Left renal cortex interstitium (tissue), 4 donors: ENCODE measurements at places on chromosomes 3 and 15. TPM values are rescaled to one million over a fixed set of nuclear protein-coding genes. Genes with fewer than 3 reads are reported as not detected.

- no peak for DNase-seq
These were observed 87.1 kb downstream of the ANO10 start for GRCh38 chr3:43534675-43535074.

DNA sequence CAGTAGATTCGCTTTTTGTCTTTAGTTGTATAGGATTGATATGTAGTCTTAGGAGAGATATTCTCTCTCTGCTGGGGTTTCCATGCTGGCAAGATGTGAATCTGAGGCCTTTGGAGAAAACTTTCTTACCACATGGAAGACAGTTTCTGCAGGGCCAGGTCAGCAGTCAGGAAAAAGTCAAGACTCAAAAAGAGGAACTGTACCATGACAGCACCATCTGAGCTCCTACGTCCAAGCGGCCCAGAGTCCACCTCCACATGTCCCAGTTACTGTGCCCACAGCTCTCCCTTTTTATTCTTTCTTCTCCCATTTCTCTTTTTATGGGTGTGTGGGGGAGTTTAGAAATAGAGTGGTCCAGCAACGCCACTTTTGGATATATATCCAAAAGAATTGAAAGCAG is 172.0 kb downstream of the MTHFS start:
- no peak for DNase-seq

DNA sequence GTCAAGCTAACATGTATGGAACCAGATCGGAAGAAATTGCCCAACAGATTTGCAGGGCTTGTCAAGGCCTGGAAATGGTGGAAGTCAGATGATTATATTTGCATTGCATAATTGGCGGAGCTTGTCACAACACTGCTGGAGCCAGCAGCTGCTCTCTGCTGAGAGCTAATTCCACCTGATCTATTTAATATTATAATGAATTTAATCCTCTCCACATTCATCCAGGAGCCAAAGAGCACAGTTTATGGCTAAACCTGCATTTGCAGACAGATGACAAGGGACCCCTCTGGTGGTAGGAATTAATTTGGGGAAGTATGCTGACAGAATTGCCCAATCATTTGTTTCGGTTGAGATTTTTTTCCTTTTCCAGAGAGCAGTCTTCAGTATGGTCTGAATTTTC is 730.2 kb downstream of the TUSC7 start:
- DNase-seq = no peak

DNA sequence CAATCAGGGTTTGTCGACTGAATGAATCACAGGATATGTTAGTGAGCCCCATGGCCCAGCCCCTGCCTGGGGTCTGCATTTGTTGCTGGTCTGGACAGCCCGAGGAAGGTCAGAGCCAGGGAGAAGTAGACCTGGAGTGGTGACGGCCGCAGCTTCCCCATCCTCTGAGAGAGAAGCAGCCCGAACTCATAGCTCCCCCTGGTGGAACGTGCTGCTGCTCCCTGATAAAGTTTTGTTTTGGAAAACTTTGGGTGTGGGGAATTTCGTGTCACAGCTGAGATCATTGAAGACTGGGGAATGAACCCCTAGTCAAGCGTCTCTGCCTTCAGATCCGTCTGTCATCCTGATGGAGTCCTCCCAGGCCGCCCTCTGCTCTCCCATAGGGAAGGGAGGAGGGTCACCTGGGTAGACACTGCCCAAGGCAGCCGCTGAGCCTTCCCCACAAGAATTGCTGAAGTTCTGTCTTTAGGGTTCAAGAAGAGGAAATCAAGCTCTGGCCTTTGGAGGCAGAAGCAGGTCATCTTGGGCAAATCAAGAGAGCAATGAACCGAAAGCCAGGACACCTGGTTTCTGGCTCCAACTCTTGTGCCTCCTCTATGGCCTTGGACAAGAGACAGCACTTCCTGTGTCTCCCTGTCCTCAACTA is 60.5 kb downstream of the GLDN start:
- DNase-seq = no peak

Gene ATP13A5
- 0.24 TPM for polyA plus RNA-seq

Gene PPP1R14D
- polyA plus RNA-seq = 0.48 TPM

Gene CILP
- polyA plus RNA-seq = 3.7 TPM
